CD4-positive, alpha-beta T cell treated with Interleukin-6 at 100 ng/mL for 8 hours (primary cell): ENCODE measurements at places on chromosomes 5 and 9.
A peak's percentile ranks its signal among the peaks of the same experiment; 100 is the strongest.

DNA sequence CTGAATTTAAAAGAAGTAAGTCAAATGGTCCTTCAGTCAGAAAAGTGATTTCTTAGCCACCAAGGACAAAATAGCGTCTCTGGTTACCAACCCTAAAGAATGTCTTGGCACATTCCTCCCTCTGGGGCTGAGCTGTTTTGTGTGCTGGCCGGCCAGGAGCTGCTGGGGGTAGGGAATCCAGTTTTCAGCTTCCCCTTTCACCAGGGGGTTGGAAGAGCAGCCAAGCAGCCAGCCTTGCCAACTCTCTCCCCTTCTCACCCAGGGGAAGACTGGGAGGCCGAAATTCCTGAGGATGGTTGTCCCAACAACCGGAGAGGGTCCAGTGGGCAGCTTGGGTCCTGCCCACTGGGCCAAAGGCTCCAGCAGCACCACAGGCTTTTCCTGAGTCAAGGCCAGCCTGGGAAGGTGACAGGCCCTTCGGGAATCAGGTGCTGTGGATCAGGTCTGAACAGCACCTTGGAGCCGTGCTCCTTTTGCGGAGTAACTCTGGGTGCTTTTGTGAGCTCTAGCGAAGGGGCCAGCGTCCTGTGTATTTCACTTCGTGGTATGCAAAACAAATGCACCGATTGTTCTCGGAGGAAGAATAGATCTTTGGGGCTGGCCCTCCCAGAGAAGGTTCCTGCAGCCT lies 4.2 kb downstream of the WWC1 start:
- no peak for DNase-seq

- no peak for DNase-seq
Observed at GRCh38 chr5:142915813-142916424, 145.7 kb downstream of the ARHGAP26 start.

- peak; percentile 81 for DNase-seq
Observed at GRCh38 chr9:129737479-129738274, 15.2 kb downstream of the PTGES start.

GRCh38 chr9:127518091-127518856 lies 67.0 kb downstream of the LRSAM1 start:
- DNase-seq: no peak

GRCh38 chr5:142046191-142046590 lies 33.4 kb upstream of the GNPDA1 start:
- DNase-seq: no peak

DNA sequence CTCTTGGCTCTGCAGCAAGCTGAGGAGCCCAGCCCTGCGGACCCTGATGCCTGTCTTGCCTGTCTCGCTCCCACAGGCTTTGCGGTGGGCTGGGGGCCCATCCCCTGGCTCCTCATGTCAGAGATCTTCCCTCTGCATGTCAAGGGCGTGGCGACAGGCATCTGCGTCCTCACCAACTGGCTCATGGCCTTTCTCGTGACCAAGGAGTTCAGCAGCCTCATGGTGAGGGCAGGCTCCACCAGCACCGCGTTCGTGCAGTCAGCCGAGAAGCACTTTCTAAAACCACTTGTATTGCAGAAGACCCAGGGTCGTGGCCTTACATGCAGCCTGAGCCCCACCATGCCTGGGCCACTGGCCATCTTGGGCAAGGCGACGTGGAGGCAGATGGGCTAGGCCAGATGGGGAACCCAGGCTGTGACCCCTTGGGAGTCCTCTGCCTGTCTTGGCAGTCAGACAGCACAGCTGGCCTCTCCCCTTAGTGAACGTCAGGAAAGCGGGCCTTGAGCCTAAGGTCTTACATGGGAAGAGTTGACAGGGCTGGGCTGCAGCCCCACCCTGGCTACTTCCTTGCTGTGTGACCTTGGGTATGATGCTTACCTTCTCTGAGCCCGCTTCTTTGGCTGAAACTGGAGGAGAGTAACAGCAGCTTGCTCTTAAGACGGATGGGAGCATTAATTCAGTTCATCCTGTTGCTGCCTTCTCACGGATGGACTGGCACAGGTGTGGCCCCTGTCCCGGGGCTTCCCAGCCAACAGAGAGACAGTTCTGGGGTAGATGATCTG lies 8.6 kb downstream of the SLC2A8 start:
- no peak for DNase-seq

- DNase-seq: peak; percentile 27
Observed at GRCh38 chr9:132350861-132351315, 3.9 kb downstream of the SETX start.

- DNase-seq: no peak
Observed at GRCh38 chr5:25107853-25108252, 463.1 kb upstream of the CDH10 start.

DNA sequence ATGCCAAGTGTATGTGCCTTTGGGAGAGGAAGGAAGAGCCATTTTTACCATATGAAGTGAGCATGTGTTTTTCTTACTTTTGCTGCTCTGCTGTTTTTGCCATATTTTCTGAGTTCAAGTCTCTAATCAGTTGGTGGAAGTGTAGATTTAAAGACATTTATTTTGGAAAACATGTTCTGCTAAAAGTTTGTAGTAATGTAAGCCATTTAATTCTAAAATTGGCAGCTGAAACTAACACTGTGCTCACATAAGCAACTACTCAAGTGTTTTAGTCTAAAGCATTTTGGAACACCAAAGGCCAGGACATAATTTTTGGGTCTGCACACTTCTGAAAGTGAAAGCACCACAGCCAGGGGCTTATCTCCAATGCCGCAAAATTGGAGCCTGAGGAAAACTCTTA lies 363.4 kb upstream of the ZNF608 start:
- no peak for DNase-seq
